Dermis blood vessel endothelial cell (primary cell): ENCODE measurements at places on chromosomes 7 and 10.

- DNase-seq: no peak
Observed at GRCh38 chr10:74991435-74991834, 120.0 kb upstream of the SAMD8 start.

GRCh38 chr10:110363572-110364411 lies 59.1 kb upstream of the SMNDC1 start:
- peak; percentile 57 for DNase-seq

DNA sequence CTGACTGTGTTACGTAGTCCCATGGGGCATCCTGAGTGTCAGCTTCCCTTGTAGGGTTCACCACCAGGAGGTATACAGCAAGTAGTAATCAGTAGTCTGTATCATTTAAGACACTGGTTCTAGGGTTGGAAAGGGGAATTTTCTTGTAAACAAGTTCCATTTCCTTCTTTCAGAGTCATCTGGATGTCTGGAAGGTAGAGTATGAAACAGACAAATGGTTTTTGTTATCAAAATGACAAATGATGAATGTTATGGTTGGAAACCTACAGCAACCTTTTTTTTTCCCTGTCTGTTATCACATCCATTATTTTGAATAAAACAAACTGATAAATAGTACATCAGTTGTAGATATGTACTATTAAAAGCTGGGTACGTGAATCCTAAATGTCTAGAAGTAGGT lies 19.1 kb downstream of the SEMA3A start:
- no peak for DNase-seq

GRCh38 chr7:74627661-74628411 lies 29.7 kb upstream of the GTF2I start:
- no peak for DNase-seq

- no peak for DNase-seq
Observed at GRCh38 chr10:72264536-72264935, 9.2 kb upstream of the DDIT4 start.

DNA sequence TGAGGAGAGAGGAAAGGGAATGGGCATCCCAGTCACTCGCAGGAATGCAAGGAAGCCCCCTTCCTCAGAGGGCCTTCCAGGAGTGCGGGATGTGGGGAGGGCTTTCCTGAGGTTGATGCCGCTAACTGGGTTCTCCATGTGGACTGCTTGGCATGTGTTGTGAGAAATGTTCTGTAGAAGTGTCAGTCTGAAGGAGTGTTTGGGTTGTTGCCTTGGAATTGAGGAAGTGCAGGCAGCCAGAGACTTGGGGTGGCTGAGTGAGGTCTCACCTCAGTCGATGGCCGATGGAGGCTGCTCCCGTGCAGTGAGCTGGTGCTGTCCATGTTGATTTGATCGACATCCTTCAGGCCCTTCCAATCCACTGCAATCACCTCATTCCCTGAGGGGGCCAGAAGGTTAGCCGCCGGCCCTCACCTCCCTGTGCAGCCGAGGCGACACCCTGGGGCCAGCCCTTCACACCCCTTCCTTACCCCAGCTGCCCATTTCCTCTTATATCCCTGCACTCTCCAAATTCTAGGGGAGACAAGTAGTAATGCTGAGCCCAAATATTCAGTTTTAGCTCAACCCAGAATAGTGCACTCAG lies 2.7 kb downstream of the FAM131B start:
- DNase-seq: no peak

- DNase-seq: no peak
Observed at GRCh38 chr7:19369182-19369581, 224.0 kb upstream of the FERD3L start.

DNA sequence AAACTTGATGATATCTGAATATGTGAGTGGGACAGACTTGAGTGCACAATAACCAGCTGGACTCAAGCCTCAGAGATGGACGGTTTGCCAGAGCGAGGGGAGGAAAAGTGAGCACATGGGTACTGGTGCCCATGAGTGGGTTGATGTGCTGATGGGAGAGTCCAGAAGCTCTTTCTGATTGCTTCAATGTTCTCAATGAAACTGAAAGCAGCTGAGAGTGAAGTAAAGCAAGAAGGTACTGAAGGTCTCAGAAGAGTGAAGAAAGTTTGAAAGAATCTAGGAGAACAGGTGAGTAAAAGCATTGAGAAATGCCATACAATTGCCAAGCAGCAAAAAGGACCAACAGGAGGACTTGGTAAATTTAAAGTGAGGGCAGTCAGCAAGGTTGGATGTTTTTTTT lies 28.6 kb downstream of the CTTNBP2 start:
- no peak for DNase-seq

DNA sequence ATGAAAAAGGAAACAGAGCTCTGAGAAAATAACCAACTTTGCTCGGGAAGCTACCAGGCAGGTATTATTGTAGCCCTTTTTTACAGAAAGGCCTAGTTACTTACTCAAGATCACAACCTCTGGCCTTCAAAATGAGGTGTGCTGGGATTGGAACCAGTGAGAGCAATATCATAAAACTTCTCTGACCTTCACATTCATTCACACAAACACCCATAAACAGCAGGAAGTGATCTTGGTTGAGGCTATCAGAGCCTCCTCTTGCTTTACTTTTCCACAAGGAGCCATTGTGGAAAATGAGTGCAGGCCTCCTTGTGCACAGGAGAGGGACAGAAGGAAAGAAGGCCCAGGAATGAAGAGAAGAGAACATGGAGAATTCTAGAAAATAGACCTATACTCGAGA lies 204.5 kb upstream of the NPVF start:
- no peak for DNase-seq

- DNase-seq: peak; percentile 93
Observed at GRCh38 chr10:114304017-114304570, 65.0 kb downstream of the VWA2 start.

DNA sequence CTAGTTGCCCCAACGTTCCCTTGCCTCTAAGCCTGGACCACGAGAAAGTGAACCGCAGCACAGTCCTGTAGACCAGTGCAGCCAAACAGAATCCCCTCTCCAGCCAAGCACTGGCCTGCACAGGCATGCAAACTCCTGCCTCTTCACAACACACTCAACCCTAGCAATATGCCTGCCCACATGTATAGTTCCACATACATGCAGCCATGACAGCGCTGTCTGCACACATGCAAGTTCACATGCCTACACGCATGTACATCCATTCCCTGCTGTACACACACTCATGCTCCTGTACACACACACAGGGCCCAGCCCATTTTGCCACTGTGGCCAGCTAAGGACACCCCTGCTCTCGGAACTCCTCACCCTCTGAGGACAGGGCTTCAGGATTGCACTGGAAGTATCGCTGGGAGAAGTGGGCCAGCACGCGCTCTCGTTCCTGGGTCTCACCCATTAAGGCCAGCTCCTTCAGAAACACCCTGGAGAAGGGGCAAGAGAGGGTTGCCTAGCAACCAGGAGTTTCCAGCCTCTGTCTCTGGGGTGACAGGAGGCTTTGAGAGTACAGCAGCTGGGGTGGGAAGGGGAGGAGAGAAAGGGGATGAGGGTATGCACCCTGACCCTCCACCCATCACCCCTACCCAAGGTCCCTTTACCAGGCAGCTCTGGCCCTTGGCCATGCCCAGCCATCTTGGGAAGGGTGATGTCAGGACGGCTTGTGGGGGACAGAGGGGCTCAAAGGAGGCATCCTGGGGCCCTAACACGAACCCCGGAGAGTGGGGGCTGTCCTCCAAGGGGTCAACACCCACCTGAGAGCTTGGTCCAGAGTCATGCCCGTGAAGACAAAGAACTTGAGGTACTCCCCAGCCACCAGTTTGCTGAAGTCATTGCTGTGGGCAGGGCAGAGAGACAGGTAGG lies 7.0 kb downstream of the PSD start:
- DNase-seq: no peak

DNA sequence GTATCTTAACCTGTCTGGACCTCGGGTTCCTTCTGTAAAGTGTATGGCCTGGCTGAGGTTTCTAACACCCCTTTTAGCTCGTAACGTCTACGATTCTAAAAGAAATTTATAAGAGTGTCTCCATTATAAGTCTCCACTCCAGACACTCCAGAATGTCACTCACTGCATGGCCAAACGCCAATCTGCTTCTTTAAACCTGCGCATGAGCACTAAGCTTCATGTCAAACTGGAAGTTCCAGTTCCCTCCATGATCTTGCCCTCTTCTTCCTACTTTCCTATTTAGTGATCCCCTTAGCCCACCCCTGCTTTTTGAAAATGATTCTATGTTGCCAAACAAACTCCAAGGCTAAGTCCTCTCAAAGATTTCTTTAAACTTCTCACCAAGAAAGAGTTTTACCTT lies 241.4 kb upstream of the NPVF start:
- DNase-seq: no peak

- peak; percentile 5 for DNase-seq
Observed at GRCh38 chr7:120273476-120273975, 551 bp downstream of the KCND2 start.

DNA sequence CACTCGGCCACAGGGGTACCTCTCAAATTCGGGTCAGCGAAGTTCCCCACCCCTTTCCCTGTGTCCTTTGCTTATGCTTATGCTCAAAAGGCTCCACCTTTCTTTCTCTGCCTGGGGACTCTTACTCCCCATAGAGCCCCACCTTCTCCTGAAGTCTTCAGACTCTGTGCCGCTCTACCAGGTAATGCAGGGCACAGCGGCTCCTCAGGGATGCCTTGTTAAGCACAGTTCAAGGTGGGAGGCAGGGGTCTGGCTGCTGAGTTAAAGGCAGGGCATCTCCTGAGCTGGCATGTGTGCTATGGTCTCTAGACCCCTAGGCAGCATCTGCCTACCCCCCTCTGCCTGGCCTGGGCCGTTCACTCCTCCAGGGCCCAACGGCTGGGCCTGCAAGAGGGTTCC lies 3.0 kb upstream of the CXCL12 start:
- no peak for DNase-seq

DNA sequence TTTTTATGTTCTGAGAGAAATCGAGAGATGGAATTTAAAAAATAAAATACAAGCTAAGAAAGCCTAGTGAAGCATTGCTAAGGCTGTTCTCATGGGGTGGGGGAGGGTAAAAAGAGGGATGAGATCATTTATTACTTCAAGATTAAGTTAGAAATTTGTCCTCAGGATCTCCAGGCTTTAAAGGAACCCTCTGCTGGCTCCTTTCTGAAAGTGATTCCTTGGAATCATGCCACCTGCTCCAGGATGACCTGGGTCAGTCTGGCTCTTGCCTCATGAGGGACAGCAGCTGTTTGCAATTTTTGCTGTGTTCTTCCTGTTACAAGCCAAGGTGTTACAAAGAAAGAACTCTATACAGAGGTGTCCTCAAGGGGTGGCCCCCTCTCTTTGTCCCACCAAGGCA lies 69.8 kb downstream of the CDK1 start:
- DNase-seq: peak; percentile 54

DNA sequence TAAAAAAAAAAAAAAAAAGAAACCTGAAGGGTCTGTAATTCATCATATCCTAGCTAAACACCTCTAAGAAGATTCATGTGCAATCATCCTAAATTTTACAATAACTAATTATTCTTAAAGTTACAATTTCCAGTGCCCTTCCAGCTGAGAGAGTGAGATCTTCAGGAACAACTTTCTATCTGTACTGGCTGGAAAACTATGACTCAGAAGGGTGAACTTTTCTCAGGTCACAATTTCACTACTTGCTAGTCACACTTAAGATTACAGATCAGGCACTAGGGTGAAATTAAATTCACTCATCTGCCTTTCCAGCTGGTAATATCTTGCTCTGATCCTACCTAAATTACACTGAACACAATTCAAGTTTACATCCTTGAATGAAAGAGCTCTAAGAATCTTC lies 158.8 kb downstream of the ANK3 start:
- no peak for DNase-seq

- no peak for DNase-seq
Observed at GRCh38 chr7:84336303-84336702, 141.7 kb upstream of the SEMA3A start.

GRCh38 chr7:27663989-27664331 lies 1.3 kb upstream of the HIBADH start:
- DNase-seq: no peak

DNA sequence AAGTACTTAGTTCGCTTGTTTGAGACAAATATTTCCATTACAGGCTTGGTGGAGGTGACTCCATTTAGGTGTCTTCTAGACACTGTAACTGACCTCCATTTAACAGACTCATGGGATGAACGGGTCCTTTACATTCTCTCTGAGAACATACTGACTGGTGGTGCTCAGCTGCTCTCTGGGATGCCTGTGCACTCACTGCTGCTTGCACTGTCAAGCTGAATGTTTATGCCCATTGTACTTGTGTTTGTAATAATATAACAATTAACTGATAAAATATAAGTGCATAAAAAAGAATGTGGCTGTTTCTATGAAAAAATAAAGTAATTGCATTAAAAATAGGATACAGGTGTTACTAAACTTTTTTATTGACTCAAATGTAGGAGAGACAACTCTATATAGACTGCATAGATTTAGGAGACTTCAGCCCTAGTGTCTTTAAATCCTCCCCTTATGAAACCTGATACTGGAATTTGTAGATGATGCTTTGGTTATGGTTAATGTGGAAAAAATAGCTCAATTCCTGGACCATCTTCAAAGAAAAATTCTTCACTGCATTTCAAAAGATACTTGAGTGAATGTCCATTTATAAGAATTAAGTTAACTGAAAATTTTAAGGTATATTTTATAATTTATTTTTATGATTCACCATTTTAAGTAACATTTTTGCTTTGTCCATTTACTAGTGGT lies 85.4 kb downstream of the CDK14 start:
- DNase-seq: no peak

- no peak for DNase-seq
Observed at GRCh38 chr10:115125505-115125904, 32.3 kb downstream of the ATRNL1 start.

DNA sequence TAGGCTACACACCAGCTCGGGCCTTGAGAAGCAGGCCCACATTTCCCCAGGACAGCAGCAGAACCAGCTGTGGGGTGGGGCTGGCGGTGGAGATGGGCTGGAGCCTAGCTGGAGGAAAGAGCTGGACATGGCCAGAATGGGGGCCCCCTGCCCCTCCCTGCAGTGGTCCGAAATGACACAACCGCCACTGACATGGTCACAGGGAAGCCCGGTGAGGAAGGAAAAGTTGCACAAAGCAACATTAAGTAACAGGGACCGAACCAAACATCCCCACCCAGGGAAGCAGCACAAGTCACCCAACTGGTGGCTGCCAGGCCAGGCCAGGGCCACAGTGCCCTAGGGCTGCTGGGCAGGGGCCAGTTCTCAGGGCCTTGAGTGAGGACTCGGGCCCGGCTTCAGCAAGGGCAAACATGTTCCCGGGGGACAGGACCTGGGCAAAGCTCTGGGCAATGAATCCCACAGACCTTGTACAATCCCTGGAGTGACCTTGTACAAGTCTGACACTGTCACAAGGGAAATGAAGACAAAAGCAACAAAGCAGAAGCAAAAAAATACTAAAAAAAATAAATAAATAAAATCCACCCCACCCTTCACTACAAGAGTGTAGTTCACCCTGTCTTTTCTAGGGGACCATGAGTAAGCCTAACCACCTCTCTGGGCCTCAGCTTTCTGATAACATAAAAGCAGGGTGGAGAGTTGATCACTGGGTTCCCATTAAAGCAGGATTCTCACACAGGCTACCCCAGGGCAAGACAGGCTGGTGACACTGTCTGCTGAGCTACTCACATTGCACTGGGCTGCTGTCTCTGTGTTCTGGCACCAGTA lies 33.0 kb downstream of the PSAP start:
- no peak for DNase-seq

GRCh38 chr7:36984710-36985312 lies 260.5 kb upstream of the AOAH start:
- no peak for DNase-seq

GRCh38 chr10:78579995-78580394 lies 488.8 kb upstream of the ZMIZ1 start:
- DNase-seq: peak; percentile 79

- no peak for DNase-seq
Observed at GRCh38 chr7:87505122-87505521, 29.6 kb upstream of the ABCB4 start.
